LHCN-M2 (cell line): ENCODE measurements at places on chromosomes 4 and X. TPM values are rescaled to one million over a fixed set of nuclear protein-coding genes. Genes with fewer than 3 reads are reported as not detected.

DNA sequence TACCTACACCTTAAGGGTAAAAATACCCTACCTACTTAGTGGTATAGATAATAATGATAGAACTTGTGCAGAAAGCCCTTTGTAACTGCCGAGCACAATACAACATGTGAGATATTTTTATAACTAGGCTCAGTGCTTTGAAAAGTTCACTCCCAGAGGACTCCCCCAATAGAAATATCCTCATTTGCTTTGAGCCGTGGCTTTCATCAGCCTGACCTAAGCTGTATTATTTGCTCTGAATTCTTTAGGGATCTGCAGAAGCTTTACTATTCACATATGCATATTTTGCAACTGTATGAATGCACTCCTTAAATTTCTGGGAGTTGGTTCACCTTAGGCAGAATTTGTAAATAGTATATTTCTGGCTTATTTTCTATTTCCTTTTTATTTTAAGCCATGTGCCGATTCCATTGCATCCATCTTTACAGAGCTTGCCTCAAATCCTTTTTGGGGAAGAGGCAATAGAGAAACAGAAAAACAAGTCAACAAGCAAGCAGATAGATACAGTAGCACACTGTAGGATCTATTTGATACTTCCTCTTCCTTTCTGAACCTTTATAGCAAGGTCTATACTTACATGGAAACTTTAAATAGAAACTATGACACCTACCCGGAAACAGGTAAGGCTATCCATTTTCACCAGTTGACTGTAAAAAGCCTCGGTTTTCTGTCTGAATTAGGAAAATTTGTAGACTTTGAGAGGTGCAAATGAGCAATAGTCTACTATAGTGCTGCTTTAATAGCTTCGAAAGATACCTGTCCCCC is 242.5 kb upstream of the VCX3A start:
- no peak for DNase-seq

GRCh38 chr4:26028133-26028792 is 114.2 kb downstream of the SMIM20 start:
- DNase-seq: no peak

- DNase-seq: no peak
These were observed 731.9 kb downstream of the STPG2 start for GRCh38 chr4:97411356-97411755.

DNA sequence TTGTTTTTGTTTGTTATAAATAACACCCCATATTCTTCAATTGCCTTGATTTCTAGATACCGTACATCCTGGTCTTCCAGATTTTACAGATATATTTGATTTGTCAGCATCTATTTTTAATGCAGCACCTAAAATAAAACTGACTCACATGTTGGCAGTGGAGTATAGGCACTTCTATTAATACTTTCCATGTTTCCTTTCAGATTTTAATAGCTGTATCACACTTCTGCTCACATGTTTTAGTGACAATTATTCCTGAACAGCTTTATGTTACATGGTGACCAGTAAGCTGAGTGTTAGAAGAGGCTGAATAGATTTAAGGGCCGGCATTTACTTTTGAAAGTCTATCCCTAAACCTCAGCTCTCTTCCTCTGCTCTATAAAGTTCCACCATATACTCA is 46.1 kb downstream of the C4orf46 start:
- DNase-seq: no peak

DNA sequence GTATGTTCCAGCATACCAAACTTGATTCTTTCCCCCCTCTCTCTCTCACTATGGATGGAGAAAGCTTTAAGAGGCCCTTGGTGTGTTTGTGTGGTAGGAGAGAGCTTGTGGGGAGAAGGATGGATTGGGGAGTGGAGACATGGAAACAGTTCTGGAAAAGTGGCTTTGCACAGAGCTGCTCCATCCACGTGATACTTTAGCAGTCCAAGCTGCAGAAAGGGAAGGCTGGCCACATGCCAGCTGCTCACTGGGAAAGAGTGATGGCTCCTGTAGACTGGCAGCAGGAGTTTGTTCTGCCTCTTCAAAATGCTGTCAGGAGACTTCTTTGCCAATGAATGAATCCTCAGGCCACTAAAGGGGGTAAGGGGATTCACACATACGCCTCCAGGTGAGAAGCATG is 21.7 kb upstream of the SEC24B start:
- DNase-seq: peak; percentile 19

- peak; percentile 80 for DNase-seq
These were observed 26.4 kb downstream of the NOP14 start for GRCh38 chr4:2936773-2937145.

- peak; percentile 57 for DNase-seq
These were observed 252.0 kb upstream of the DIAPH2 start for GRCh38 chrX:96432647-96433046.

DNA sequence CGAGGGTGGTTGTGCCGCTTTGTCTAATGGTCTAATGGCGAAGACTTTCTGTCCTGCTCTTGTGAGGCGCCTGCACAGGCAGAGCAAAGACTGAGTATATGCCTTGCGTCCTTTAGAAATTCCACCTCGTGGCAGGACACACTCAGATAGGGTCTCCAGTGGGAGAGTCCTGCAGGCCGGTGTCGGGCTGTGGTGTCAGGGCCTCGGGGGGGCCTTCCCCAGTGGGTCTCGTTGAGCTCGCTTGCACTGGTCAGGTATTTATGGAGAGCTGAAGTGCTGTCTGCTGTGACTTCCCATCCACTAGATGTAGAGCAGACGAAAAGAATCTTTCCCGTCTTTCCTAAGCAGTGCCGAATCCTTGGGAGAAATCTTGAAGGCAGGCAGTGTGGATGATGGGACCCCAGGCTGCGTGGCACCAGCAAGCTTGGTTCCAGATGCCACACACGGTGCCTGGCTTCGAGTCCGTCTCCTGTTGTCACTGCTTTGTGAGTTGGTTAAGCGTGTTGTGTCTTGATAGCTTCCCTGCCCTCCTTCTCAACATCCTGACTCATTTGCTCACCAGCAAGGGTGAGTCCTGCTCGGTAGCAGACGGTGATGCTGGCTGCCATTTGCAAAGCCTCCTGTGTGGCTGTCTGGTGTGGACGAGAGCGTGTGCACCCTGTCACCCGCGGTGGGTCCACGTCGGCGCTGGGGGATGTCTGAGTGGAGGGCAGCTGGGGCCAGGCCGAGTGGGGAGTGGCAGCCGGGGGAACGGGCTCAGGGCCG is 20.5 kb downstream of the MAEA start:
- DNase-seq: no peak

DNA sequence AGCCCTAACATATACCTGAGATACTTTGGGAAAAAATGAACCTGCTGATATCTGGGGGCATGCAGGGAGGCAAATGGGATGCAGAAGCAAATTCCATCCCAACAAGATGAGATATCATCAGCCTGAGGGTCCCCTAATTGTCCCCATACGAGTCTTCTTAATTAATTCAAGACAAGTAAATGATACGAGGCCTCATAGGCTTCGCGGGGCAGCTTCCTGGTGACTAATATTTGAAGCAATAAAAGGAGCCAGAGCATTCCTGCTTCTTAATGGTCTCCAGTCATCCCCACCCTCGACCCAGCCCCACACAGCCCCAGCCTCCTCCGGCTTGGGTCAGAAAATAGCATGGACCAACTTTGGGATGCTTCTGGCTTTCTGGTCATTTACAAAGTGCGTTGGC is 99.6 kb upstream of the MSX1 start:
- DNase-seq: no peak

Gene STK26
- total RNA-seq: 4.4 and 4.7 TPM in 2 replicates

Gene ATP7A
- 6.7 and 7.2 TPM in 2 replicates for total RNA-seq

Gene HTT
- total RNA-seq: 12.8 and 19.4 TPM in 2 replicates

Gene USP17L12
- not detected in 2 replicates for total RNA-seq

Gene C1QTNF7
- not detected in 2 replicates for total RNA-seq

Gene PLAC1
- 0.17 TPM in 1 of 2 replicates, not detected in the other for total RNA-seq
